ENCODE measurements at places on chromosomes 12 and 14.
A peak's percentile ranks its signal among the peaks of the same experiment; 100 is the strongest.

DNA sequence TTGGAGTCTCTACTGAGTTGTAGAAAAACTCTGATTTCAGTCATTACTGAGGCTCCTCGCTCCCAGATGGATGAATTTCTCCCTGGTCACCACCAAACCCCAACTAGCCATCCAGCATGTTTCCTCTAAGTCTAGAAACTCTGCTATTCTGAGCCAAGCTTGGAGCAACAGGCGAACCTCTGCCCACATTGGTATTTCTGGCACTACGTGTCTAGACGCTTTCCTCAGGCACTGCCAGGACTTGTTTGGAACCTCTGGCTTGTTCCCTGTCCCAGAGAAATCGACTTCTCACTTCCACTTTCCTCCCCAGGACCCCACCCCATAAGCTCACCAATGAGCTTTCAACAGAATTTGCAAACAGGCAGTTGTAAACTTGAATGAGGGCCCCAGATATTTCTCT lies 27.6 kb downstream of the WSCD2 start:
- no peak for DNase-seq

GRCh38 chr12:72010356-72010755 lies 71.7 kb downstream of the TPH2 start:
- no peak for DNase-seq

GRCh38 chr14:70802379-70802778 lies 6.9 kb downstream of the MAP3K9 start:
- no peak for DNase-seq

DNA sequence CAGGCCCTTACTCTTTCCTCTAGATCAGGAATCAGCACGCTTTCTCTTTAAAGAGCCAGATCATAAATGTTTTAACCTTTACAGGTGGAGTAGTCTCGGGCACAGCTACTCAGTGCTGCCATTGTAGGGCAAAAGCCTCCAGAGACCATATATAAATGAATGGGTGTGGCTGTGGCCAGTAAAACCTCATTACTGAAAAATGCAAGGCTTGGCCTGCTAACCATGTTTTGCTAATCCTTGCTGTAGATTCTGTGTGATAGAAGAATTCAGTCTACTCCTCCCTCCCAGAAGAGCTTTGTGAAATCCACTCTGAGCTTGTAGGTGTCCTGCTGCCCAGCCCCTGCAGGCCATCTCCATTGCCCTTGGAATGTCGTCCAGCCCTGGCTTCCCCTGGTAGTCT lies 58.1 kb downstream of the HSP90AA1 start:
- no peak for DNase-seq

- DNase-seq, result no peak
Measured at GRCh38 chr14:38044710-38045109, 163.0 kb upstream of the SSTR1 start.

GRCh38 chr12:46455648-46456352 lies 83.2 kb upstream of the SLC38A2 start:
- peak; percentile 41 for DNase-seq

DNA sequence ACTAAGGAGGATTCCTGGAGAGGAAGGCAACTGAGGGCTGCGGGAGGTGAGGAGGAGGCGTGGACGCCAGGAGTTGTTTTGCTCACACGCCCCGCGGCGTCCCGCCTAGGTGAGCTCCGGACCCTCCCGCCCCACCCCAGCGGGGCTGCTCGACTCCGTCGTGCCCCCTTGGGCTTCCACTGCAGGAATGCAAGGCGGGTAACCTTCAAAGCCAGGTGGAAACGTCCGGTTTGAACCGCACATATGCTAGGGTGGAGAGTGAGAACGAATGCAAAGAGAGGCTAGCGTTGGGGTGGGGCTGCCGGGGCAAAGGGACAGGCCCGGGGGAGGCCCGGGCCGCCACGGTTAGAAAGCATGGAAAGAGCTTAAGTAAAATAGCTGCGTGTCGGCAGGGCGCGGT lies 5.4 kb upstream of the DPPA3 start:
- no peak for DNase-seq

DNA sequence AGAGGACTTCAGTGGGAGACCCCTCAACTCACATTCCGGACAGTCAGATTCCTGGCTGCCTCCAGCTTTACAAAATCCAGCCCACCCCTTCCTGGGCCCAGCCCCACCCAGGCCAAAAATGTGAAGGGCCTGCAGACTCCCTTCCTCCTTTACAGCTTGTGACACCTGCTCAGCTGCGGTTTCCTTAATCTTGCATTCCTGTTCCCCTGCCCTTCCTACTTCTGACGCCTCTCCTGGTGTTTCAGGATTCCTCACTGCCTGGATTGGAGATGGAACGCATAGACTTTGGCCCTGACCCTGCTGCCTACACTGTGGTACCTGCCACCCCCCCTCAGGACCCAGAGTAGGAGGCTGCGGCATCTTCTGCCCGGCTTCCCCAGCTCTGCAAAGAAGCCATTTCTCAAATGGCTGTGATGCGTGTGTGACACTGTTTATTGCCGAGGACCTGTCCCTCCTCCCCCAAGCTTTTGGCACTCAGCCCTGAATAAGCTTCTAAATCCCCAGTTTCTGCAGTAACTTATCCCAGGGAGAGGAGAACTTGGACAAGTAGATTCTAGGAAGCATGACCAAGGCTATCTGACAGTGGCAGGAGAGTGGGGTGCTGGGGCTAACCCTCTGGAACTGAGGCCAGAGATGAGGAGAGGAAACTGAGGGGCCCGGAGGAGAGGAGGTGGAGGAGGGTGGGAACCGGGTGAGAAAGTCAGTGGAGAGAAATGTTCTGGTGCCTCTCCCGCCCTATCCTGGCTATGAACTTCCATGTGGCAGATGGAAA lies 24.9 kb upstream of the BCDIN3D start:
- no peak for DNase-seq

DNA sequence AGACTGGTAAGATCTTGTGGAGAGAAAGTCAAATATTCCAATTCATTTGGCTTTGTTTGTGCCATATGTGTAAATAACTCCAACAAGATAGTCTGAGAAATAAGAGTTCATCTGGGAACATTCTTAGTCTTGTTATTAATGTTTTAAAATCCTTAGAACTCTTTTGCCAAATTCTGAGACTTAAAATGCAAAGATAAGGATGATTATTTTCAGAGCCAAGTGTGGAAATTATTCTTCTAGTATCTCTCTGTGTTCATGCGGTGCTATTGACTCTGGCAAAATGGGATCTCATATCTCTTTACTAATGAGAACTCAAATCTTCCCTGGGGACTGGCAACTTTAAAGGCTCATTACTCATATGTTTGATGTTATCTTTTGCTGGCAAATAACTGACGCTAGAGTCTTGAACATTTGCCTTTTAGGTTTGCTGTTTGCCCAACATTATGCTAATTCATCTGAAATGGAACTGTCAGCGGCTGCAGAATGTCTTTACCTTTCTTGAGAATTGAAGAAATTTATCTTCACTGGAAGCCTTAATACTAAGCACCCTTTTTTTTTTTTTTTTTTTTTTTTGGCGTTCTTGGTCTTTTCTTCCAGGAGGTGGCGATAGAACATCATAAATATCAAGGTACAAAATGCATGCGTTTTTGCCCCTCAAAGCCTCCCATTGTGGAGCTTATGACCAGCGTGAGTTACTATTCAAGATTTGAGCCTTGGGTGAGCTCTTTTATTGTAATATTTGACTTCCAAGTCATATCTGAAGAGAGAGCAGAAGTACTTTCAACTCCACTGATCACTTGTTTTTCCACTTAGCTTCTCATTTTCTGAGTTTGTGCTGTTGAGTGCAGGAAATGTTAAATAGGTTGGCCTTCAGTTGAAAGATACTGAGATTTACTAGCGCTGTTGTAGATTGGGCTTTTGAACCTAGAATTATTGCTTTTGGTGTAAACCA lies 86.5 kb downstream of the CAND1 start:
- no peak for DNase-seq
